Activated CD4-positive, alpha-beta T cell treated with anti-CD3 and anti-CD28 coated beads for 4 hours (primary cell): ENCODE measurements at places on chromosomes 6 and 20.
A peak's percentile ranks its signal among the peaks of the same experiment; 100 is the strongest.

DNA sequence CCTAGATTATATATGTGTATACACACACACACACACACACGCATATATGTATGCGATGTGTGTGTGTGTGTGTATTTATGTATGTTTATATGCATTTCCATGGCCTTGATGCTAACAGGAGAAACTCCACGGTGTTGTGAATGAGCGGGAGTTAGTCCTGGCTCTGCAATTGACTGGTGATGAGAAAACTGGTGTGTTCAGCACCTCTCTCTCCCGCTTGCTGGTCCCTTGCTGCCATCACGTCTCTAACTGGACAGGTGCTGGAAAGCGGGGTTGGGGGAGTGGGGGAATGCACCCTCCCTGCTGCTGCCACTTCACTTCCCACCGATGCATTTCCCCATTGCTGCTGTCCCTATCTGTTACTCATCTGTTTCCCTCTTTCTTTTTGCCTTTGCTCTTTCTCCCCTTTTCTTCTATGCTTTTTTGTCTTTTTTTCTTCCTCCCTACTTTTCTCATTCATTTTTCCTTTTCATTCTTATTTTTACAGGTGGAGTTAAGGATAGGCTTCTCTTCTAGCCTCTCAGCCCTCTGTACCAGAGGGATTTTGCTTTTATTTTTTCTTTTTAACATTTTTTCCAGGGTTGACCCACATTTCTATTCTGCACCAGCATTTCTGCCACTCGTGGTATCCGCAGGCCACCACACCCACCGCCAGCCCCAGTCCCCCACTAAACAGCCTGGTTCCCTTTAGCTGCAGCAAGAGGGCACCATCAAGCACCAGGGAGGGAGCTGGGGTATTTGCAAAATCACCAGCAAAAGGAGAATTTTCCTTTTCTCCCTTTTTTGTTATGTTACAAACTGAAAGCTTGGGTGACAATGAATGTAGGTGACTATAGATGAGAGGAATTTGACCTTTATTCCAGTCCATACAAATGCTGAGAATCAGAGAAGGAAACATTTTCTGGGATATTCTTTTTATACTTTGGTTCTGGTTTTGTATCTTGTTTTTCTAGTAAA lies 115.6 kb downstream of the TCP11 start:
- no peak for DNase-seq

GRCh38 chr20:25408170-25408547 lies 686 bp downstream of the GINS1 start:
- no peak for DNase-seq

- no peak for DNase-seq
Observed at GRCh38 chr20:25053255-25054031, 4.5 kb downstream of the ACSS1 start.

DNA sequence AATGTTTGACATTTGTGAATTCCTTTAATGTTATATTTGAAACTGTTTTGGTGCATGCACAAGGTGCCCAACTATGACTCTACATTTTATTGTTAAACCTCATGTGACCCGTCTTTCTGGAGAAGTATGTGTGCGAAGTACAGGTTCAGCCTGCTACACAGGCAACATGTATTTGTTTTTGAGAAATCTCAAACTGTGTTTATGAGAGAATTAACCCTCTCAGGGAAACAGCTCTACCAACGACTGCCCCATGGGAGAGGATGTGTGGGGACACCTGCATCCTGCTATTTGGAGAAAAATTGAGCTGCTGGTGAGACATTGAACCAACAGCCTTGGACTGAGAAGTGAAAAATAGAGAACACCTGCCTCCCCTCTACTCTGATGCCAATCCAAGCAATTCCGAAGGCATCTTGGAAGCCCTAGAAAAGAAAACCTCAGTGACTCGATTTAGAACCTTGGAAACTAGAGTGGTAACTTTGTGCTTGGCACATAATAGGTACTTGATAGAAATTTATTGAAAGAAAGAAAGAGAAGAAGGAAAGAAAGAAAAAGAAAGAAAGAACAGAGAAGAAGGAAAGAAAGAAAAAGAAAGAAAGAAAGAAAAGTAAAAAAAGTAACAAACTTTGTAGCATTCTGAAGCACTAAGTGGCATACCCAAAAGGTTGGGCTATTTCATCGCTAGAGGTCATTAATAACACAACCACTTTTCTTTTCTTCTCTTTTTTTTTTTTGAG lies 2.9 kb upstream of the AKAP12 start:
- no peak for DNase-seq

- DNase-seq: no peak
Observed at GRCh38 chr6:19795211-19795610, 42.0 kb upstream of the ID4 start.

DNA sequence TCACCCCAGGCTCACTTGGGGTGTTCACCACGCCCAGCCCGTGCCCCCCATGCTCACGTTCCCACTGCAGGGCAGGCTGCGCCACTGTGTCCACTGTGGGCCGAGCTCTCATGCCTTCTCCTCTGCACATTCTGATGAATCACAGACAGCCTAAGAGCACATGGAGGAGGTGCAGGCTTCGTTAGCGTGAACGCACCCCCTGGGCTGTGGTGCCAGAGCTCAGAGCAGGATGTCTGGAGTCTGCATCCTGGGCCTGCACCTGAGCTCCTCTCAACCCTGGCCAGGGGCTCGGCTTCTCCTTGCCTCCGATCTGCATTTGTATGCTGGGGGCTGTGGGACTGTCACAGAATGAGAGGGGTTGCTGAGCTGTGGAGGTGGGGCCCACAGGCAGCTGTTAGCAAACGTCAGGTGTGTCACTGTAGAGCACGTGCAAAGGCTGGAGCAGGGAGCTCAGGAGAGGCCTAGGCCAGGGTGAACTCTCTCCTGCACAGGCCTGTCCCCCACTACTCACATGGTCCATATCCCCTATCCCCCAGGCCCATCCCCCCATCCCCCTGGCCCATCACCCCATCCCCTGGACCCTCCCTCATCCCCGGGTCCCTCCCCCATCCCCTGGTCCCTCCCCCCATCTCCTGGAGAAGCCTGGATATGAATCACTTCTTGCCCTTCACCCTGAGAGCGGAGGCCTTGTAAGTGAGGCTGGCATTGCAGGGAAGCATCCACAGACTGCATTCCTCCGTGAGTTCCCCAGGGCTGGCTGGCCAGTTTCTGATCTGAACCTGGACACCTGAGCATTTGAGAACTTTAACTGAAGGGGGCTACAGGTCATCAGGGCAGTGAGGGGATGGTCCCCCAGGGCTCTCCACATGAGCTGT lies 309.5 kb downstream of the TAF4 start:
- DNase-seq: no peak

DNA sequence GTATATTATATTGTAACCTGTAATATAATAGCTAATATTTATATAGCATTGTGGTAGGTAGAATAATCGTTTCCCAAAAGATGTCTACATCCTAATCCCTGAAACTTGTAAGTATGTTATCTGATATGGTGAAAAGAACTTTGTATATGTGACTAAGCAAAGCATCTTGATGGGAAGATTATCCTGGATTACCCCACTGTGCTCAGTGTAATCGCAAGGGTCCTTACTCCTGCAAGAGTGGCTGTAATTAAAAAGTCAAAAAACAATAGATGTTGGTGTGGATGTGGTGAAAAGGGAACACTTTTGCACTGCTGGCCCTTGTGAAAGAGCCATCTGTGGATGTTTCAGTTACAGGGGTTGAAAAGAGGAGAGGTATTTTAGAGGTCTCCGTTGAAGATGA lies 95.2 kb downstream of the EDN1 start:
- no peak for DNase-seq

DNA sequence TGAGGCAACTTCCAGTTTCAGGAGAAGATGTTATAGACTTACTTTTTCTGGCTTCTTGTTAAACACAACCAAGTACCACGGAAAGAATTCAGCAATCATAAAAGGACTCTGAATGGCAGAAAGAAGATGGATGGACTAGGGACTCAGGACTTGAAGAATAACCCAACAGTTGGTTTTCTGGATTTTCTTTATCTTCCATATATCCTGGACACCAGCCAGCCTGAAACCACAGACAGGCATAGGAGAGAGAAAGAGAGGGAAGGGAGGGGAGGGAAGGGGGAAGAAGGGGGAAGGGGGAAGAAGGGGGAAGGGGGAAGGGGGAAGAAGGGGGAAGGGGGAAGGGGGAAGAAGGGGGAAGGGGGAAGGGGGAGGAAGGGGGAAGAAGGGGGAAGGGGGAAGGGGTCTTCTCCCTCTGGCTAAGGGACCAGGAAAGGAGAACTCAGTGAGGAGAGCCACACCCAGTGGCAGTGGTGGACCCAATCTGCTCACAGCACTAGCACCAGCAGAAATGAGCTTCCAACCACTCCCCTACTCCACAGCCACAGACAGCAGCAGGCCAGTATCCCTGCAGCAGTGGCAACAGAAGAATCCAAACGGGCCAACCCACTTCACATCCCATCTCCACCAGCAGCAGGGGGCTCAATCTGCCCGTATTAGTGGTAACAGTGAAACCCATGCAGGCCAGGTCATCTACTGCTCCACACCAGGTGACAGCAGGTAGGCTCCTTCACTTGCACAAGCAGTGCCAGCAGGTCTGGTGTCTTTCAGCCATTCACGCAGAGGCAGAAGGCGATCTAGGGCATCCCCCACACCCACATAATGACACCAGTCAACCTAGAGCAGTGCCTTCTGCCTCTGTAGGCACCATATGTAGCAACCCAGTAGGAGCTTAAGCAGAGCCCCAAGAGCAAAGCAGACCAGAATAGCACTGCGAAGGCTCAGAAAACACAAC lies 78.6 kb downstream of the TRMT6 start:
- no peak for DNase-seq

DNA sequence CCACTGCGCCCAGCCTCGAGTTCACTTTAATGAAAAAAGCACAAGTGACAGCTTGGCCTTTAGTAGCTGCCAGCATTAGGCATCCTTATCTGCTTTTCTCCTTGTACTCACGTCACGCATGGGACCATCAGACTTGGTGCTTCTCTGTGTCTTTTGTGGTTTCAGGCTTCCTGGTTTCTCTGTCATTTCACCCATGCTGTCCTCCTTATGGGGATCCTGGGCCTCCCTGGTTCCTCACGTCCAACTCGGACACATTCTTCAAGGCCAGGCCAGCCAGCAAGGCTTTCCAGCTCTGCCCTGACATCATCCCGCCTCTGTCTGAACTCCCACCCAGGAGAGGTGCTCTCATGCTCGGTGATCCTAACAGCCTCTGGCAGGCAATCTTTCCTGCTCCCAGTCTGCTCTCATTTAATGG lies 83.2 kb downstream of the TIAM2 start:
- no peak for DNase-seq

DNA sequence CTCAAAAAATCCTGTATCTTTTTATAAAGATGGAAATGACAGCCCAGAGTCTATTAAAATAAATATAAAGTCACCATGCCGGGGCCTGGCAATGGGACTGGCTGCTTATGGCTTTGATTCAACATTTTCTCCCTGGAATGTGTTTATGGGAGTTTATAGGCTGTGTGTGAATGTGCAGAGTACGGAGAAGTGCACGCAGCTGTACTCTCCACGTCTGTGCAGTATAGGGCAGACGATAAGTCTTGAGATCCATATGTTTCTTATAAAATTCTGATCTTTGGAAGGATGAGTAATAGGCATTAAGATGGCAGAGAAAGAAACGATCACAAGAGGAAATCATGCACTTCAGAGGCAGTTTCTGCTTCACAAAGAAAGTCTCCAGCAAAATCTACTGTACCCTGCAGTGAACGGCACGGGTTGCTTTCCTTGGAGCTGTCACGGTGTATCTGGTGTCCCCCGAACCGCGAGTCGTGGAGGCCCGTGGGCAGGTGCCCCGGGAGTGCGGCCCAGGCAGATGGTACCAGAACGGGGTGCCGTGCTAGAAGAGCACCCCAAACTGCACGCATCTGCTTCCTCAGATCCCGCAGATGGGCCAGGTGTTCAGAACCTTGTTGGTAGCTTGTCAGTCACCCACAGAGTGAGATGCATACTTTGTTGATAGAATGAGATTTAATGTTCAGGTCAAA lies 382.5 kb downstream of the TAF4 start:
- DNase-seq: no peak

- peak; percentile 23 for DNase-seq
Observed at GRCh38 chr20:59004763-59005522, 2.1 kb downstream of the CTSZ start.

DNA sequence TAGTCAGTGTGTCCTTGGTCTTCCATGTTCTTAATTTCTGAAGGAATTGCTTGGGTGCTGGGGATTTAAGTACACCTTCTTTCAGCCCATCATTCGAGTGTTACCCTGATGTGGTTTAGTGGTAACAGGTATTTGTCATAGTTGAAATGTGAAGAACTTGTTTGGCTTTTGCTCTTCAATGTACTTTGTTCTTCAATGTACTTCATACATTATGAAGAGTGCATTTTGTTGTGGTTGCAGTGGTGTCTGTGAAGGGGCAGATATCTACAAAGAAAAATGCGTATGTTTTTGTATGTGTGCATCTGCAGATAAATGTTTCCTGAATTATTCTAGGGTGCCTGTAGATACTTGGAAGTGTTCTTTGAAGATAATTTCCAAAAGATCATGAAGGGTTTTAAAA lies 111.2 kb upstream of the SUPT3H start:
- DNase-seq: no peak

DNA sequence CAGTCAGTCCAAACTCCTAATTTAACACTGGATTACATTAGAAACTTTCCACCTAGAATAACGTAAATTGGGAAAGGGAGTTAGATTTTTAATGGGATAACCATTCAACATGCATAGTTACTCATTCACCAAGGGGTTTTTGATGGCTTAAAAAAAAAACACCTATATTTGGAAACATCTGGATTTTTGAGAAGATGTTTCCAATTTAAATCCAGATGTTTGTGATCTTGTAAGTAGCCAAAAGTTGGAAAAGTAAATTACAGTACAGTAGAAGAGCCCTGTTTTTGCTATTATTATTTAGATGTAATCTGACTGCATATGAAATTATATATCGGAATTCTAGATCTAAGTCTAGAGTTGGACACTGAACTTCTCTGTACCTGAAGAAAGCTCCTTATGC lies 478.2 kb downstream of the CD83 start:
- no peak for DNase-seq

- DNase-seq: no peak
Observed at GRCh38 chr6:22444330-22444729, 125.0 kb upstream of the HDGFL1 start.

DNA sequence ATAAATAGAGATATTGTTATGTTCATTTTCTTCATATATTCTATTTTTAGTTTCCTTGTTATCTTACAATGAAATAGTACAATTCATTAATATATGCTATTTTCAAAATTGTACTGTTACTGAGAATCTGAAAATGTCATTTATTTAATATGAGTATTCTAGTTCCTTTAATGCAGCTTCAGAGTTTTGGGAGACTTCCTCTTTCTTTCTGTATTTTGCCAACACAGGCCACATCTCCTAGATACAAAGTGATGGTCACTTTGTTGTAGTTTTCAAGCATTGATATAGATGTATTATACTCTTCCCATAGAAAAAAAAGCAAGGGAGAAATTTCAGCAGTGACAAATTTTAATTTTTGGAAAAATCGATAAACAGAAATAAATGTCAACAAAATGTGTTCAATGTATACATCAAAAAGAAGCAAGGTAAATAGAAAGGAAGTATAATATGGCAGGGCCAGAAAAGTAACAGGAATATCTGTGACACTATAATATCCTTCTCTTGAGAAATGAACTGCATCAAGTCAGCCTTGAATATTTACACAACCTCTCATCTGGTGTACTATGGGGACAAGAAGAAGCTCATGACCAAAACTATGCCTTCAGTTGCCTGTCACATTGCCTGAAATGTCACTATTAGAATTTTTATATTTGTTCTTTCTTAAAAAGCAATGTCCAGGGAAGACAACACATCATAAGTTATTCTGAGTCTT lies 396.0 kb downstream of the TBC1D32 start:
- no peak for DNase-seq

GRCh38 chr6:132354517-132355167 lies 46.6 kb downstream of the MOXD1 start:
- peak; percentile 34 for DNase-seq
